ENCODE measurements at places on chromosomes 13 and 19.

DNA sequence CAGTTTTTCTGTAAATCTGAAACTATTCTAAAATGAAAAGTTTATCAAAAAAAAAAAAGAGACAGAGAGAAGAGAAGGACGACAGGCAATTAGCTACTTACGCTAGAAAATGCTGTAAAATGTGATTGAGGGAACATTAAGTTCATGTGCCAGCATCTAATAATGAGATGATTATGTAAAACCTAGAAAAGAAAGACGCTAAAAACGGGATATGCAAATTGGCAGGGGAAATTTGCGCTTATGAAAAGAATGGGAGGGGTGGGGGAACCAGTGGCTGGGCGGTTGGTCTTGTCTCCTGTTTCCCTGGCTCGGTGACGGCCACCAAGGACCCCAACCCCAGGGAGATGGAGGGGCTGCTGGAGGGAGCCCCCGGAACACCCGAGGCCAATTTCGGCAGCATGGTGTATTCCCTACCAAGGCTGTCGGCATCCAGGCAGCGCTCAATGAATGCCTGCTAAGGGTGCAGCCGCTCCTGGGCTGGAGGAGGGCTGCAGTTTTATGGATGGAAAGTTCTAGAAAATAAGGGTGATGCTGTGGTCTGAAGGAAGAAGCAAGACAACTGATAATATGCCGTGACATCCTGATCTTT lies 34.2 kb downstream of the GNG7 start:
- no peak for DNase-seq

GRCh38 chr13:26377038-26377437 lies 123.1 kb downstream of the CDK8 start:
- DNase-seq = peak; percentile 69

- DNase-seq = no peak
Measured at GRCh38 chr13:66102864-66103263, 1127.3 kb downstream of the PCDH9 start.

GRCh38 chr13:113531041-113531873 lies 40.7 kb upstream of the DCUN1D2 start:
- no peak for DNase-seq

- DNase-seq = peak; percentile 27
Measured at GRCh38 chr13:20711301-20712044, 8.0 kb downstream of the IL17D start.

DNA sequence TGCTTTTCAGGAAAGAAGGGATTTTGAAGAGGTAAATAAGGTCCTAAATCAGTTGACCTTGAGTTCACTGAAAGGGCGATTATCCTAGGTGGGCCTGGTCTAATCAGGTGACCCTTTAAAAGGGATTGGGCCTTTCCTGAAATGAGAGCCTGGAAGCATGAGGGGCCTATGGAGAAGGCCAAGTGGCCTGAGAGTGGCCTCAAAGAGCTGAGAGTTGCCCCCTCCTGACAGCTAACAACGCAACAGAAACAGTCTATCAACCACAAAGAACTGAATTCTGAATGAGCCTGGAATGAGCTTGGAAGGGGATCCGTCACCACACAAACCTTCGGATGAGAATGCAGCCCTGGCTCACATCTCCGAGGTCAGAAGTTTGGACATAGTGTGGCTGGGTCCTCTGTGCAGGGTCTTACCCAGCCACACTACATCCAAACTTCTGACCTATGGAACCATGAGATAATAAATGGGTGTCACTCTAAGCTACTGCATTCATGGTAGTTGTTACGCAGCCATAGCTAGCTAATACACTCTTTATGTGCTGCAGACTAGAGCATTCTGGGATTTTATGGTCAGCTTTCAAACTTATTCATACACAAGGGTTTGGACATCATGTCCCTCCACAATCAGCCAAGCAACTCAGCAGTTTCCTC lies 72.0 kb downstream of the GNG7 start:
- no peak for DNase-seq

DNA sequence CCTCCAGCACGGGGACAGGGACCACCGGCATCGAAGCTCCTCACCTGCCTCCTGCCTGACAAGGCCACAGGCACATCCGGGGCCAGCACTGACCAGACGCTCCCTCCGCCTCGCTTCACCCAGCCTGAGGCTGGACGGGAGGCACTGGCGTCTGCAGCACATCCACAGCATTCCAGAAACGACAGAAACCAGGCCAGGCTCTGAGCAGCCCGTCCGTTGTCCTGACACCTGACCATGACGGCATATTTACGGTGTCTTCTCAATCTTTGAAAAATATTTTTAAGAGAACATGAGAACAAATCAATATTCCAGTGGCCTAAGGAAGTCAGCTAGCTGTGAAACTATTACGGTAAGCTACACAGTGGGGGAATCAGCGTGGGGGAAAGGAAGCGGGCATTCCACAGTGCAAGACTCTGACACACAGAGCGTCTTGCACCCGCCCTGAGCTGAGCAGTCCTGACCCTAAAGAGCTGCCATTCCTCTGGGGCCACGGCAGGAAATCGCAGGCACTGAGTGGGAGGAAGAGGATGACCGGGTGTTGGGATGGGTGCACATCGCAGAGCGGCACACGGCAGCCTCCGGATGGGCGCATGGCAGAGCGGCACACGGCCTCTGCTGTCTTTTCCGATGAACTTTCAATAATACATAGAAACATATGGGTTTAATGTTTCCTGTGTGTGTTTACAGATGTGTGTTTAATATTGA lies 26.8 kb downstream of the RASA3 start:
- no peak for DNase-seq

DNA sequence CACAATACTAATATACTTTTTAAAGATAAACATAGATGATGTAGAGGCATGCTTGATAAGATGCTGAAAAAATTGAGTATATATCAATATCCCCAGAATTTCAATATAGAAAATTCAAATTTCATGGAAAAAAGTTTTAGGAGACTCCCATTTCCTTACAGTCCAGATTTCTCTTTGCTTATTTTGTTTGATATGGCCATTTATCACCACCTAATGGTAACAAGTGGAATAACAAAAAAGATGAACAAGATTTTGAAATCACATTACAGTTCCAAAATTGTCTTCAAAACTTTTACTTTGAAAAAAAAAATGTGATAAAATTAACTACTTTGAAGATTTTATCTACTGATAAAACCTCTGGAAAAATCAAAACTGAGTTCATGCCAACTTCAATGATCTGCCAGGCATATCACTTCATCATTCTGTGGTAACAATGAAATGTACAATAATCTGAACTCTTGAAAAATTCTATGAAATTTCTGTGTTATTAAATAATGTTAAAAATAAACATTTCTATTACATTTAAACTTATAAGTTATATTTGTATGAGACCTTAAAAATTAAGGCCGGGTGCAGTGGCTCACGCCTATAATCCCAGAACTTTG lies 17.5 kb downstream of the MIPEP start:
- peak; percentile 50 for DNase-seq

- no peak for DNase-seq
Measured at GRCh38 chr19:34707661-34708060, 26.4 kb upstream of the ZNF181 start.

- no peak for DNase-seq
Measured at GRCh38 chr19:51124729-51125128, at the start of gene SIGLEC9. TSS of gene SIGLEC9 (plus strand) at chr19:51124906. CDS start at chr19:51124975, 69 bp downstream.

- DNase-seq = no peak
Measured at GRCh38 chr13:87889254-87889653, 218.1 kb downstream of the SLITRK5 start.

- peak; percentile 84 for DNase-seq
Measured at GRCh38 chr19:48271531-48272151, 1.8 kb downstream of the ZNF114 start.

GRCh38 chr13:31773538-31773937 lies 34.2 kb downstream of the RXFP2 start:
- no peak for DNase-seq

DNA sequence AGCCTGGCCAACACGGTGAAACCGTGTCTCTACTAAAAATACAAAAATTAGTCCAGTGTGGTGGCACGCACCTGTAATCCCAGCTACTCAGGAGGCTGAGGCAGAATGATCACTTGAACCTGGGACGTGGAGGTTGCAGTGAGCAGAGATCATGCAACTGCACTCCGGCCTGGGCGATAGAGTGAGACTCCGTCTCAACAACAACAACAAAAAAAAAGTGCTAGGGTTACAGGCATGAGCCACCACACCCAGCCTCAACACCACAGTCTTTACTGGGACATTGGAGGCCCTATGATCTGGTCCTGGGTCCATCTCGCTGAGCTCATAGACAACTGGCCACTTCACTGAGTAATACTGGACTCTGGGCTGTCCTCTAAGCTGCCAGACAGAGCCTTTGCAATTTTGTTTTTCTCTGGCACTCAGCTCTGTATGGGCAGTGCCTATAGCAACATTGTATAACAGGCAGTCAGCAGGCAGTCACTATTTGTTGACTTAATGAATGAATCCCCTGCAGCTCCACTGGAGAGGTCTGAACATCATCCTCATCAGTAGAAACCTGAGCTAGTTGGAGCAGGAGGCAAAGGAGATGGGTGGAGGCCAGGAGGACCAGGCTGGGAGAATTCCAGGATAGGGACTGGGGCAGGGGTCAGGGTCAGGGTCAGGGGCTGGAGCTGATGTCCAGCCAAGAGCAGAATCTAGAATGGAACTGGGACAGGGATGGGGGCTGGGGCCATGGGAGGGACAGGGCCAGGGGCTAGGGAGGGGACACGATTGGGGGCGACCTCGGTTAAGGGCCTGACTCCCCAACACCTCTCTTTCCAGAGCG lies 8.1 kb downstream of the BLOC1S3 start:
- no peak for DNase-seq

DNA sequence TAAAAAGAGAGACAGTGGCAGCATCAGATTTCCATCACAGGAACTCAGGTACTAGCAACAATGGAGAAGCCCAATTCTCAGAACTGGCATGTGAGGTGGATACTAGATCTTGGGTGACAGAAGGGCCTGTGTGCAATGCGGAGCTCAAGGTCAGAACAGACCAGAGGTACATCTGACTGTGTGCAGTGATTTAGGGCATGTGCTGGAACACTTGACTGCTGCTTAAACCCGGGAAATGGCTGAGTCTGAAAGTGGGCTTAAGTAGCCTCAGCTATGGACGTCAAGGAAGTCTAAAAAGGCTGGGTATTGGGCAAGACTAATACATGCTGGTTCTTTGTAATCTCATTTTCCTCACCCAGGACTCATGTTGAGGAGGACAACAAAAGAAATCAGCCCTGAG lies 182.2 kb downstream of the LACC1 start:
- no peak for DNase-seq

DNA sequence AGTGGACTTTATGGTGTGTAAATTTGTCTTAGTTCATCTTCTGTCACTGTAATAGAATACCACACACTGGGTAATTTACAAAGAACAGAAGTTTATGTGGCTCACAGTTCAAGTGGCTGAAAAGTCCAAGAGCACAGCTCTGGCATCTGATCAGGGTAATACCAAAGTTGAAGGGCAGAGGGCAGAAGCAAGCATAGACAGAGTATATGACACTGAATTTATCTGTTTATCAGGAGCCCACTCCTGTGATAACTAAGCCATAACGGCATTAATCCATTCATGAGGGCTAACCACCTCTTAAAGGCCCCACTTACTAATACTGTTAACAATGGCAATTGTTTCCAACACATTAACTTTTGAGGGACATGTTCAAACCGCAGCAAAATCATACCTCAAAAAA lies 4.0 kb upstream of the RFXAP start:
- DNase-seq = peak; percentile 84

DNA sequence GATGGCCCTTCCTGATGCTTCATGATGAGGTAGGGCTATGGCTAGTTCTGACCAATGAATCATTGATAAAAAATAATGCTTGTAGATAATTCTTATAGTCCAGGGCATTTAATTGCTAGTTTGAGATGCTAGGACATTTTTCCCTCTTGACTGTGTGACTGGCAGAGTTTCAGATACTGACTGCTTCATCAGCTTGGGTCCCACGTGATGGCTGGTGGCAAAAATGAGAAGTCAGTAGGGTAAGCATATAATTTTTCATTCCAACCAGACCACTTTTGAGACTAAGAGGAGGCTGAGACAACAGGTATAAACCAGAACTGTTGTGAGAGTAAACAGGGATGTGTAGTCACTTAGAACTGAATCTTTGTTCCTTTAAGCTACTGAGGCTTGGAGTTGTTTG lies 183.3 kb downstream of the HS6ST3 start:
- DNase-seq = no peak

DNA sequence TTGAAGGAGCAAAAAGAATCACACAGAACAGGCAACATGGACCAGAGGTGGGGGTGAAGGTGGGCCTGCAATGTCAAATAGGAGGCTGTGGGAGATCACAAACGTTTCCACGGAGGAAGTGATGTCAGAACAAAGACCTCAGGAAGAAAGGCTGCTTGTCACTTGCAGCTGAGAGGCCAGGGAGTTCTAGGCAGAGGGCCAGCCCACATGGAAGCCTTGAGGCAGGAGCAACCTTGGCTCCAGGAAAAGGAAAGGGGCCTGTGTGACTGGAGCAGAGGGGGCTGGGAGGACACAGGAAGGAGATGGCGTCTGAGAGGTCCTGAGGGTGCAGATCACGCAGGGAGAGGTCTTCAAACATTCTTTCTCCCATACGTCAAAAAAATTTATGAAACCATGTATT lies 16.3 kb downstream of the ZNF160 start:
- DNase-seq = no peak

GRCh38 chr19:19296953-19297689 lies 23.2 kb downstream of the SUGP1 start:
- DNase-seq = no peak

DNA sequence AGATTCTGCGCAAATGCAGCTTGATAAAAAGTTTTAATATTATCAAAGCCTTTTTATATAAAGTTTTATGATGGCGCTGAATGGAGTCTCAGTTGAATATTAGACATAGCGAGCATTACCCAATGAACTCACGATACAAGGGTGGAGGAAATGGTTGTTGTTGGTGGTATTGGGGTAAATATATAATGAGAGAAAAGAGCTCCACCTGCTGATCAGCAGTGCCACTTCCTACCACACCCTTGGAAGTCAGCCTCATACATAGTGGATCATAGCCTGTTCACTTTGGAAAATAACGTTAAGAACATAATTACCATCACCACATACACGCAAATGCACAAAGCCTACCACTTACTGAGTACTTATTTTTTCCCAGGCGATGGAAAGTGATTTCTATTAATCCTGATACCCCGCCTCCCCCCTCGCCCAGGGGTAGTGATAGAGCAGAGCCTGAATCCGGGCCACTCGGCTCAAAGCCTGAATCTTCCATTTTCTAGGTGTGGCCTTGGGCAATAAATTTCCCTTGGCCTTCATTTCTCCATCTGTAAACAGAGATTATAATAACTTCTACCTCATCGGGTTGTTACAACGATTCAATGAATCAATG lies 358.3 kb downstream of the KLF5 start:
- peak; percentile 25 for DNase-seq

- DNase-seq = no peak
Measured at GRCh38 chr13:100662468-100663211, 12.0 kb downstream of the TMTC4 start.

DNA sequence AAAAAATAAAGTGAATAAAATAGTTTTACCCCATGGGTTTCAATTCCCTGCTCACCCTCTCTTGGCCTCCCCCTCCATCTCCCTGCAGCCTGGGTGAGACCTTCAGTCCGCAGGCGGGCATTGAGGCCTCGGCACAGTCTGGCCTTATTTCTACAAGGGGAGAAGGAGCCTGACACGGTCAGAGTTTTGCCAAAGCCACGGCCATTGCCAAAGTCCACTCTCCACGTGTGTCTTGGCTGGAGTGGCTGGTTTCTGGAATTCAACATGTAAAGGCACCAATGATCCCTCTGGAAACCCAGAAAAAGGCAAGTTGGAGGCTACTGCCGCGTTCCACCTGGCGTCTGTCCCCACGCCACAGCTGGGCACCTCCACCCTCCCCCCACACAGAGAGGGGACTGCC lies 43.4 kb upstream of the SPACA7 start:
- DNase-seq = no peak
